Esophagus (tissue), 2 donors: ENCODE measurements at places on chromosomes 4 and X. TPM values are rescaled to one million over a fixed set of nuclear protein-coding genes. Genes with fewer than 3 reads are reported as not detected.

Gene RAB41
- polyA plus RNA-seq = not detected

Gene CLCN4
- polyA plus RNA-seq = 0.16 TPM

Gene SH3D19
- 22.8 TPM for polyA plus RNA-seq

Gene CPEB2
- 8.9 TPM for polyA plus RNA-seq

Gene ARR3
- not detected for polyA plus RNA-seq

Gene KLHL4
- 0.05 TPM for polyA plus RNA-seq

Gene F9
- not detected for polyA plus RNA-seq

Gene PAGE1
- not detected for polyA plus RNA-seq

Gene MAGEA1
- not detected for polyA plus RNA-seq

Gene NUDT10
- 0.29 TPM for polyA plus RNA-seq

Gene PRR32
- not detected for polyA plus RNA-seq

Gene CNOT6L
- 4.3 TPM for polyA plus RNA-seq

Gene MAGEA10
- not detected for polyA plus RNA-seq

Gene STATH
- polyA plus RNA-seq = 0.07 TPM

Gene CCSER1
- 0.87 TPM for polyA plus RNA-seq

Gene NDP
- polyA plus RNA-seq = 0.01 TPM

Gene POLN
- polyA plus RNA-seq = 0.59 TPM

Gene PGAM4
- not detected for polyA plus RNA-seq

Gene DKK2
- polyA plus RNA-seq = 0.08 TPM

Gene TLR10
- polyA plus RNA-seq = 0.12 TPM

Gene IL3RA
- 2.2 TPM for polyA plus RNA-seq

Gene USP17L12
- not detected for polyA plus RNA-seq

Gene MAGEA6
- polyA plus RNA-seq = not detected

Gene TRPC3
- 0.05 TPM for polyA plus RNA-seq

Gene DNAJB14
- 6.4 TPM for polyA plus RNA-seq

Gene C4orf51
- not detected for polyA plus RNA-seq

Gene RBMX2
- 13.5 TPM for polyA plus RNA-seq

Gene LONRF3
- polyA plus RNA-seq = 0.34 TPM

Gene HSFX2
- polyA plus RNA-seq = 0.26 TPM

Gene EMCN
- polyA plus RNA-seq = 3.3 TPM

Gene SPANXN4
- polyA plus RNA-seq = not detected
